Caki2 (cell line): ENCODE measurements at places on chromosomes 3 and 15. TPM values are rescaled to one million over a fixed set of nuclear protein-coding genes. Genes with fewer than 3 reads are reported as not detected.

- DNase-seq = no peak
These were observed 60.5 kb downstream of the RAB7A start for GRCh38 chr3:128786434-128787020.

The GOLGA8H gene
- total RNA-seq = 0.30 TPM in 1 of 2 replicates, not detected in the other

The PLSCR4 gene
- 5.6 and 7.1 TPM in 2 replicates for total RNA-seq

DNA sequence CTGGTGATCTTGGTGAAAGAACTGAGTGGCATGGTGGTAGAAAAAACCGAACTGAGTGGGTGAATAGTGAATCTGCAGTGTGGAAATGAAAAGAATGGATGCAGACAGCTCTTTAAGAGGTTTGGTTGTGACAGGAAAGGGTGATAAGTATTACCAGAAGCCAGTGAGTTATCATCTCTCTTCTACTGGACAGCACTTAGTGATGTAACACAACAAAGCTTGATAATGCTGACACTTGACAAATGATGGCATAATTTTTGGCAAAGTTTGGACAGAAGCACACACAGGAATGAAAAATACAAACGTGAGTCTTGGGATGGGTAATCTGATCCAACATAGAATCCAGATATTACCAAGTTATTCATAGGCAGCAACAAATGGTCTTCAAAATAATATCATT lies 112.2 kb downstream of the ISL2 start:
- no peak for DNase-seq

DNA sequence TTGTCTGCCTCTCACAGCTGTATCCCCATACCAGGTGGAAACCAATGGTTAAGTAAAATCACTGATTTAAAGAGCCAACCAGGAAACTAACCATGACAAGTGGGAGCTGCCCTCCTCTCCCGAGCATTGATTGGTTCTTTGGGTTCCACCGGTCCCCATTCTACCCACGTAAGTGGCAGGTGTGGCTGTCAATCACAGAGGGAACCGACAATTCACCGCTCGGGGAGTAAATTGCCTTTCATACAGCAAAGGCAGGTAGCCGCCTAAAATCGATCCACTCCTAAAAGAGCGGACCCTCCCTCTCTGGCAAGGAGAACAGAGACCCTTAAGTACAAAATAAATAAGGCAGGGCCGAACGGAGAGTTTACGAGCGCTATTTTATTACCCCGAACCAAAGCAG lies 1.2 kb downstream of the ERC2 start:
- DNase-seq = peak; percentile 84

The ADIPOQ gene
- not detected in 2 replicates for total RNA-seq

GRCh38 chr15:88649286-88649733 lies 10.5 kb downstream of the ISG20 start:
- DNase-seq = peak; percentile 62

GRCh38 chr3:134666466-134666865 lies 15.6 kb upstream of the KY start:
- DNase-seq = no peak

The PHLDB2 gene
- 10.3 and 13.1 TPM in 2 replicates for total RNA-seq

- DNase-seq = no peak
These were observed 279.5 kb downstream of the ULK4 start for GRCh38 chr3:41682382-41682781.

The SGO1 gene
- total RNA-seq = 9.4 and 10.8 TPM in 2 replicates

GRCh38 chr15:27028858-27029477 lies 58.0 kb downstream of the GABRG3 start:
- DNase-seq = no peak

DNA sequence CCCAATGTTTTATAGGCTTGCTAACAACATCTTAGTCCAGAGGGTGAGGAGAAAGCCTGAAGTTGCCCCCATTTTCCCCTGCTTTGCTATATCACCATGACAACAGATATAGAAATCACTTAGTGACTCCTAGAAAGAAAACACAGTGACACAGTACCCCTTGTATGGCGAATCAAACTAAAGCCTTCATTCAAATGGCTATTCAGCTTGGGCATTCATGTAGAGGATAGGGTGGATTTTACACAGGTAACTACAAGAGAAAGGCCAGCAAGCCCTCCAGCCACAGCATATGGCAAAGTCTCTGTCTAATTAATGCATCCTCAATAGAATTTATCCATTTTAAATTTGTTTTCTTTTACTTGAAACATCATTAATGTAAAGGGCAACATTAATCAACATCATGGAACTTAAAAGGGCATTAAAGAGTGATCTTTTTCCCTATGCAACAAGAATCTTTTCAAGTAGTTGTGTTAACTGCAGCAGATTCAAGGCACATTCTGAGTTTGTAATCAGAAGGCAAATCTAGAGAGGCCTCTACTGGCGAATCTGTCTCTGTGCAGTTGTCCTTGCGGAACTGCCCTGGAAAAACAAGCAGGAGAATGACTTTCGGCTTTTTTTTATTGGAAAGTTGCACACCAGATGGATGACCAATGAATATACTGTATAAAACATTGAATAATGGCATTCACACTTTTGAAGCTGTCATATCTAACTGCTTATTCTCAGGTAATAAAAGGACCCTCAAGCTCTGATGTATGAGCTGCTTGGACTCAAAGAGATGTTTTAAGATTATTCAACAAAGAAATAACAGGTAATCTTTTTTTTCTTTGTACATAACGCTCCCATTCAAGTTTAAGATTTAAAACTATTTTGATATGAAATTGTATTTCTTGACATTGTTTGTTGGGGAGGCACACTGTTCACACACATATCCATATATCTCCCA lies 621.7 kb upstream of the AGTR1 start:
- peak; percentile 38 for DNase-seq

DNA sequence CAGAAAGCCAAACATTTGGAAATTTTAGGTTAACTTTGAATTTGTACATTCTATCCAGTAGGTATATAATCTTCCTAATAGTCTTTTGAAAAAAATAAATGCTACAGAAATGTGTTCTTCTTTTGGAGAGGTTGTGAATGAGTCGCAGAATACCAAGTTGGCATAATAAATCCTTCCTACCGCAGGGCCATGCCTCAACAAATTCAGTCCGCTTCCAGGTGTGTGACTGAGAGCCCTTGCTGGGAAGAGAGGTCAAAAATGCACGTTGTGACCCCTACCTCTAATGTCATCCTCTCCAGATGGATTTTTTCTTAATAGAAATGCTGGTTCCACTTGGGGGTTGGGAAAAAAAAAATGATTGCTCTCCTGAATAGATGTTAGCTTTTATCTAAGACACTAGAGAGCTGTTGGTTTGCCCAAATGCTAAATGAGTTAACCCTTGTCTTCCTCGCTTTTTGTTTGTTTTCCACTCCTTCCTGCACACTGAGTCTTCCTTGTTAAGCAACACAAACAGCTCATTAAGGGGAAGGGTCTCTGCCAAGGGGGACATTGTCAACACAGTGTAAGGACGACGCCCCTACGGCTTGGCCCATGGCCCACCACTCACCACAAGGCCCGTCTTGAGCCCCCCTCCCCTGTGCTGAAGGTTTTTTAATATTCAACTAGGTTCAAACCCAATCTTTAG lies 33.9 kb downstream of the RLBP1 start:
- no peak for DNase-seq

DNA sequence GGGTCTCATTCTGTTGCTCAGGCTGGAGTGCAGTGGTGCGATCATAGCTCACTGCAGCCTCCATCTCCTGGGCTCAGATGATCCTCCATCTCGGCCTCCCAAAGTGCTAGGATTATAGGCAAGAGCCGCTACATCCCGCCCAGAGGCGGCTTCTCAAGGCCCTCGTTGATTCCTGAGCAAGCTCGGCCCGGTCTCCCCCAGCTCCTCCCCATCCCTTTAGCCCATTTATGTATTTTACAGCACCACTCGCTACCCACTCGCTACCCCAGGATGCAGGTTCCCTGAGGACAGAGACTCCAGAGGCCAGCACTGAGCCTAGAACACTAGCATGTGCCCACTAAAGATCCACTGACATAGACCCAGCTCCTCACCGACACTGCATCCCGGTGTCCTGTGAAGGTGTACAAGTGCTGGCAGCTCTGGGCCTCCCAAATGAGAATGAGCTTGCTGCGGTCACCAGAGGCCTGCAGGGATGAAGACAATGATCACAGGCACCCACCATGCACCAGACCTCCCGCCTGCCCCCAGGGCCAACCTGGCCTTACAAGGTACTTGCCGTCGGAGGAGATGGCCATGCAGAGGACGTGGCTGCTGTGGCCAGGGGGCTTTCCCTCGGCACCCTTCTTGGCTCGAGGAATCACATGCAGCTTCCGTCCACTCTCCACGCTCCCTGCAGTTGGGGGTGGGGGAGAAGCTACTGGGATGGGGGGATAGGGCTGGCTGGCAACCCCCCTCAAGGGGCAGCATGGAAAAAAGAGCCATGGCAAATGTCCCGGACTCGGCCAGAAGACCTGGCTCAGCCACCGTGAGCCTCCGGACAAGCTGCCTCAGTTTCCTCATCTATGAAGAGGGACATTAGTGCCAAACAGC lies 5.6 kb downstream of the RRP9 start:
- DNase-seq = no peak

The HYAL3 gene
- 2.8 and 3.1 TPM in 2 replicates for total RNA-seq

The DISP2 gene
- total RNA-seq = under 0.01 TPM in 1 of 2 replicates, not detected in the other

The TMC3 gene
- total RNA-seq = not detected in 2 replicates
